Aorta (tissue), 5 donors: ENCODE measurements at places on chromosomes 4 and X.

GRCh38 chr4:152132776-152133175 lies 372.0 kb upstream of the GATB start:
- no peaks in the 10 kb centered on the region for H3K36me3 ChIP-seq
- DNase-seq: no peak
- no peak overlapping the region for H3K27ac ChIP-seq
- no peaks in the 10 kb centered on the region for H3K27me3 ChIP-seq

DNA sequence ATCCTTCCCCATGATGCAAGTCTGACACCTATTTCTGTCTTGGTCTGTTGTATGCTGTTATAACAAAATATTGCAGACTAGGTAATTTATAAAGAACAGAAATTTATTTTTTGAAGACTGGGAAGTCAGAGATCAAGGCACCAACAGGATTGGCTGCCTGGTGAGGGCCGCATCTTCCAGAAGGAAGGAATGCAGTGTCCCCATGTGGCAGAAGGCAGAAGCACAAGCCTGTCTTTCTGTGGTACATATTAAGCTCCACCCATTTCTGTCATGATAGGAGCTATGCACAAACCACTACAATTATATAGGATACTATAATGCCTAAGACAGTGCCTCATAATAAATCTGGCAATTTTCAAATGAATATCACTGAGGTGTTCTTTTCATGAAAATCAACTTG lies 502.3 kb upstream of the DIAPH2 start:
- no peaks in the 10 kb centered on the region for H3K36me3 ChIP-seq
- H3K4me3 ChIP-seq: no peak overlapping the region
- H3K4me1 ChIP-seq: no peaks in the 10 kb centered on the region
- H3K27me3 ChIP-seq: no peaks in the 10 kb centered on the region
- DNase-seq: no peak

- DNase-seq: no peak
- no peak overlapping the region for H3K27ac ChIP-seq
- H3K4me3 ChIP-seq: no peak overlapping the region
- no peaks in the 10 kb centered on the region for H3K27me3 ChIP-seq
- no peaks in the 10 kb centered on the region for H3K4me1 ChIP-seq
These were observed 44.7 kb downstream of the MAML3 start for GRCh38 chr4:140109292-140109691.

DNA sequence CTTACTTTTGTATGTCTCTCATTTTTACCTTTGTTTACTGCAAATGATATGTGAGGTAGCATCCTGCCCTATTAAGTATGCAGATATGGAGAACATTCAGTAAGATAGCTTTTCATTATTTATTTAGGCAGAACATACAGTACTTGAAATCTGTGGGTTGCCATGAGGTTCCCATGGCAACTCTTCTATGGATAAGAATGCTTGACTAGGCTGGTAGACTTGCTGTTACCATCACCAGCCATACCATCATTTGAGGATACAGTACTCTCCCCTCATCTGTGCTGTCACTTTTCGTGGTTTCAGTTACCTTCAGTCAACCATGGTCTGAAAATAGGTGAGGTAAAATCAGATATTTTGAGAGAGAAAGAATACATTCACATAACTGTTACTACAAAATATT lies 56.7 kb downstream of the NAF1 start:
- peaks cover 2% of the 10 kb centered on the region for H3K36me3 ChIP-seq
- no peak overlapping the region for H3K4me3 ChIP-seq
- no peaks in the 10 kb centered on the region for H3K4me1 ChIP-seq
- H3K27me3 ChIP-seq: no peaks in the 10 kb centered on the region
- DNase-seq: no peak

DNA sequence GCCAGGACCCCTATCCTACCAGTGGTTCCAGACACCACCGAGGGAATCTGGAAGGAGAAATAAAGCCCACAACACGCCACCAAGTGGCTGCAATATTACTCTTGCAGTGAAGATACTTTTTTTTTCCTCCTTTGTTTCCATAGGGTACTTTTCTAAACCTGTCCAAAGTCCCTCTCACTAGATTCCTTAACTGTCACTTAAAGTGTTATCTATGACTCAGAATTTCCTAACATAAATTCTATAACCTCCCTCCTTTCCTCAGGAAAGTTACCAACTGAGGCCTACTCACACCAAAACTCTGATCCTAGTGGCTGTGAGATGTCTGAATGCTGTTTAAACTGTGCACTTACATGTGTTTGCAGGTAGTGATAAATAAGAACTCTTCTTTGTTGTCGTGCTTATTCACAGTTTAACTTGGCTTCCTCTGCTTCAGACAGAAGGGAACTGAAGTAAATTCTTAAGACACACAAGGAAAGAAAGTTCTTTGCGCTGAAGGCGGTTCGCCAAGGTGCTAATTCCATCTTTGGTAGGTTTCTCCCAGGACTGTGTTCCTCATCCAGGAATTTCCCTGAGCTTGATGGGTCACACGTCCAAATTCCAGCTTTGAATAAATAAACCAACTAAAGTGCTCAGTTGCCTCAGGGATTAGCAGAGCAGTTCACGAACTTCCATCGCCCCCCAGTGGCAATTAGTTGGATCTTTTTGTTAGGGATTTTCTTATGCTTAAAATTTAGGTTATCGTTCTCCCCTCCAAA lies 10.7 kb upstream of the HCCS start:
- H3K4me1 ChIP-seq: no peaks in the 10 kb centered on the region
- H3K36me3 ChIP-seq: no peaks in the 10 kb centered on the region
- H3K27ac ChIP-seq: peak overlapping the region; percentile 76
- H3K27me3 ChIP-seq: no peaks in the 10 kb centered on the region
- H3K4me3 ChIP-seq: no peak overlapping the region
- no peak for DNase-seq

- H3K27ac ChIP-seq: no peak overlapping the region
- no peaks in the 10 kb centered on the region for H3K4me1 ChIP-seq
- no peak overlapping the region for H3K4me3 ChIP-seq
These were observed 892 bp downstream of the IL1RAPL2 start for GRCh38 chrX:104566681-104567501.

DNA sequence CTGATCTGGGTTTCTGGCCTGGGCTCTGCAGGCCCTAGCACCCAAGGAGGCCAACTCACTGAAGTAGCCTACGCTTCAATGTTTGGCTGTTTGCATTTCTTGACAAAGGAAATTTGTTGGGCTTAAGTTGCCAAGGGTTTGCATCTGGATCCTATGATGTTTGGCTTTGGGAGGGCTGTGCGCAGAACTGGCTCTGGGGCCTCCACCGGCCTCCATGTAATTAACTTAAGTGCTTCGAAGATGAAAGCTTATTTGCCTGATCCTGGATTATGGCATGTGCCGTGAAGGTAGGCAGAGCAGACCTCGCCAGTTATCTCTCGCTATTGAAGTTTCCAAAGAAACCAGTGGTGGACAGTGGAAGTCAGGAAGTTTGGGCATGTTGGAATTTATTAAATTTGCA lies 124.3 kb upstream of the STX18 start:
- H3K27ac ChIP-seq: no peak overlapping the region
- DNase-seq: no peak
- H3K36me3 ChIP-seq: no peaks in the 10 kb centered on the region
- no peaks in the 10 kb centered on the region for H3K4me1 ChIP-seq

- no peak overlapping the region for H3K27ac ChIP-seq
- H3K4me3 ChIP-seq: no peak overlapping the region
- no peaks in the 10 kb centered on the region for H3K36me3 ChIP-seq
- no peaks in the 10 kb centered on the region for H3K4me1 ChIP-seq
- no peaks in the 10 kb centered on the region for H3K27me3 ChIP-seq
These were observed 107.3 kb upstream of the PABPC4L start for GRCh38 chr4:134308910-134309309.

- no peak overlapping the region for H3K4me3 ChIP-seq
- no peak for DNase-seq
- H3K27ac ChIP-seq: no peak overlapping the region
- H3K27me3 ChIP-seq: no peaks in the 10 kb centered on the region
- peaks cover 10% of the 10 kb centered on the region for H3K4me1 ChIP-seq
- no peaks in the 10 kb centered on the region for H3K36me3 ChIP-seq
These were observed 173.8 kb upstream of the SCML1 start for GRCh38 chrX:17563515-17563914.

DNA sequence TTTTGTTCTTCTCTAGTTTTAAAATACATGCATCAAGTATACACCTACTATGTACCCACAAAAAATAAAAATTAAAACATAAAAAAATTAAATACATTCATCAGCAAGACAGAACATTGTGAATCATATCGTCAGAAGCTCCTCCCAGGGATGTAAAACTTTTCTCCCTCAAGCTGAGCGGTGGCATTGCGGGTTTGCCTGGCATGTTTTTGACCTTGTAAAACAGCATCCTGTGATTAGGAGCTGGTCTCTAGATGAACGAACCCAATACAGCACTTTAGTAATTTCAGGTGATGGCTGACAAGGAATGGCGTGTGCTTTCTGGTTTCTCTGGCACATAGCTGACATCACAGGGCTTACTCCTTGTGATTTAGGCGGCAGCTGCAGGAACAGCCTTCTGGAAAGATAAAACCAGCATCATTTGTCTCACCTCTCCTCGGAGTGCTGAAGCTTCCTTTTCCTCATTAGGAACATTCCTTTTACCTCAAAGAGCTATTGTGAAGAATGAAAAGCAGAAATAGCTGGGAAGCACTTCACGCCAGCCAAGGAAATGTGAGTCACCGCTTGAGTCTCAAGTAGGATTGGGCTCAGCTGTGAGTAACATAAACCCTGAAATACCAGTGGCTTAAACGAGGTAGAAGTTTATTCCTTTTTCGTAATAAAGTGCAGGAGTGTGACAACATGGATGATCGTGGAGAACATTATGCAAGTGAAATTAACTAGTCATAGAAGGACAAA lies 44.3 kb downstream of the NYX start:
- no peaks in the 10 kb centered on the region for H3K4me1 ChIP-seq
- DNase-seq: no peak
- no peak overlapping the region for H3K4me3 ChIP-seq
- H3K27me3 ChIP-seq: no peaks in the 10 kb centered on the region
- no peak overlapping the region for H3K27ac ChIP-seq

GRCh38 chrX:92270936-92271855 lies 492.0 kb downstream of the PCDH11X start:
- H3K36me3 ChIP-seq: no peaks in the 10 kb centered on the region
- H3K4me1 ChIP-seq: no peaks in the 10 kb centered on the region
- DNase-seq: no peak
- H3K27me3 ChIP-seq: no peaks in the 10 kb centered on the region
- no peak overlapping the region for H3K27ac ChIP-seq

DNA sequence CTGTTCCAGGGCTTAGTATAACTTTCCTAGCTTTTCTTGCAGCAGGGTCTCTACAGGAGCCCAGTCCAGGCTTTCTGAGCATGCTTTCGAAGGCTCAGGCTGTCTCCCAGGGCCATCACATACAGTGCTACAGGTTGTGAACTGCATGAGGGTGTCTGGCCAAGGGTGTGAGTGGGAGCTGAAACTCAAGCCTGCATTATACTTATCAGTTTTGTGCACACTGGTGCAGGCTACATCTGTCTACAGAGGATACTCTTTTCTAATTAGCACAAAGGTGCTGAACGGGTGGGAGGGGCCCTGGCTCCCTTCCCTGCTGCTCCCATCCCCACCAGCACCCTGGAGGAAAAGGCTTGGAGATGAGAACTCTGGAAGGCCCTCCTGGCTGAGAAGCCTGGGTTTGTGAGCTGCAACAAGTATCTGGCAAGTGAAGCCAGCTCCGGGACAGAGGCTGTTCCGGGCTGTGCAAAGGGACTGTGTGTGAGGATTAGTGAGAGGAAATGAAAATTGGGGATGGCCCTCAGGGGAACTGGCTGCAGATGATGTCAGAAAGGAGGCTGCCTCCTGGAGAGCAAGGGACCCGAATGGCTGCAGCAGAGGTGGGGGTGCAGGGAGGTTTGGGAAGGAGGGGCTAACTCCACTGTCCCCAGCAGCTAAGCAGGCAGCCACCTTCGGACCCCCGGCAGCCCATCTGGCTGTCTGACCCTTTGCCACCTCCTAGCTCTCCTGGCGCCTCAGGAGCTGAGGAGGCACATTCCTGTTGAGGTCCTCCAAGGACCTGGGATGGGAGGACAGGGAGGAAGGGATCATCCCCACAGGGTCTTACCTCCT lies 68.5 kb downstream of the EFNB1 start:
- H3K27me3 ChIP-seq: no peaks in the 10 kb centered on the region
- no peak for DNase-seq
- no peak overlapping the region for H3K4me3 ChIP-seq
- H3K27ac ChIP-seq: no peak overlapping the region
- H3K4me1 ChIP-seq: no peaks in the 10 kb centered on the region
- no peaks in the 10 kb centered on the region for H3K36me3 ChIP-seq

- no peak overlapping the region for H3K4me3 ChIP-seq
- no peak overlapping the region for H3K27ac ChIP-seq
- H3K36me3 ChIP-seq: no peaks in the 10 kb centered on the region
- no peak for DNase-seq
These were observed 17.5 kb downstream of the PLP1 start for GRCh38 chrX:103794119-103794518.

GRCh38 chr4:46946919-46947536 lies 38.0 kb upstream of the COX7B2 start:
- peaks cover 3% of the 10 kb centered on the region for H3K4me1 ChIP-seq
- no peak overlapping the region for H3K4me3 ChIP-seq
- H3K36me3 ChIP-seq: no peaks in the 10 kb centered on the region
- H3K27ac ChIP-seq: no peak overlapping the region
- DNase-seq: no peak
- no peaks in the 10 kb centered on the region for H3K27me3 ChIP-seq

- no peaks in the 10 kb centered on the region for H3K4me1 ChIP-seq
- H3K4me3 ChIP-seq: no peak overlapping the region
- no peak overlapping the region for H3K27ac ChIP-seq
- H3K27me3 ChIP-seq: no peaks in the 10 kb centered on the region
These were observed 99.4 kb upstream of the NDP start for GRCh38 chrX:44072631-44073030.

DNA sequence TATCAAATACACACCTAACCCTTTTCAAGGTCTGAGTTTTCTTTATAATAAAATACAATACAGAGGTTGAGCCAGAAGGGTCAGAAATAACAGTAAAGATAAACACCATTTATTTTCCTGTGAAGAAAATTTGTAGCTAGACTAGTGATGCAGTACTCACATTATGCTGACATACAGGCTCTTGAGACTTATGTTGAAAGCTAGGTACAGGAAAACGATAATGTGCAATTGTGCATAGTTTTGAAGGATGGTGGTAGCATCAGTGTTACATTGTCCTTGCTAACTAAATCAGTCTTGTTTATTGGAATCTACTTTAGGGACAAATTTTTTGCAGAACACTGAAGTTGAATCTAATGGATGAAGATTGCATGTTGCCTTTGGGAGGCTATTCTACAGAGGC lies 1877.2 kb downstream of the PCDH7 start:
- H3K4me3 ChIP-seq: no peak overlapping the region
- no peaks in the 10 kb centered on the region for H3K27me3 ChIP-seq
- DNase-seq: no peak
